ENCODE measurements at places on chromosomes 11 and 22.

DNA sequence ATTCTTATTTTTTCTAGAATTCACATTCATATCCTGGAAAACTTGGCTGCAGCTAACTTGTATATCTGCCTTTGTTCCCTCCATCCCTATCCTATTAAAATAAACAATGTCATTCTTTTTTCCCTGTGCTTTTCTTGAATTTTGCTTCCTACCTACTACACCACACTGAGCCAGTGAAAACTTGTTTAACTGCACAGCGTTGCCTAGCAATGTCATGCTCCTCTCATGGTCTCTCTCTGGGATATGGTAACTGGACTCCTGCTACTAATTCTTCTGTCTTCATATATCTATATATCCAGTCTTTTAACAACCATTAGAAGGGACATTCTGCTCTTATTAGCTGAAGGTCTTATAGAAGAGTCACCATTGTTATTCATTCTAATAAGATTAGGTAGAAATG is 434.4 kb downstream of the METTL15 start:
- no peak for DNase-seq

- no peak for DNase-seq
These were observed 134.9 kb downstream of the DBX1 start for GRCh38 chr11:20025332-20025840.

GRCh38 chr11:112790286-112790685 is 170.9 kb upstream of the NCAM1 start:
- no peak for DNase-seq

DNA sequence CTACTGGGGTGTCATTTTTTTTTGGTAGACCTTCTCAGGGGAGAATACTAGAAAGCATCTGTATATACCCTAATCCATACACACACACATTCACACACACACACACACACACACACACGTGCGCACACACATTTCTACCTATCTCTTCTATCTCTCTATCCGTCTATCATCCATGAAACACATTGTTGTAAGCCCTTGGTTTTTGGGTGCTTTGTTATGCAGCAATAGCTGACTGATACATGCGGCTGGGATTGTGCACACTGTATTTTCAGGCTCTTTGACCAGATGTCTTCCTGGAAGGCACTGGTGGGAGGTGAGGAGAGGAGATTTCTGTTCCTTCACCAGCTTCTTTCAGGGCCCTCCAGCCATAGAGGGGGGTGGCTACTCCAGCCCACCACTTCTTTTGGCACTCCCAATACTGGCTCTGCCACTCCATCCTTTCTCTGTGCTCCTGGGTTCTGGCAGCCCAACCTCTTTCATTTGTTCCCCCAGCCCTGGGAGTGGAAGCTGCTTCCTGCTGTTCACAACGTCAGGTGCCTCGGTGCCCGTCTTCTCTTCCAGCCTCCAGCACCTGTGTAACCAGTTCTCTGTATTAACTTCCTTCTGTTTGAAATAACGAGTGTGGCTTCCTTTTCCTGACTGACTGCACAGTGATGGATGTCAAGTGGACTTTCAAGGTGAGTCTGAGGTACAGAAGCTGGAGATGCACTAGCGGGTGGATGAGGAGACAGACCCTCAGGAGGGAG is 12.4 kb upstream of the MUC2 start:
- DNase-seq = no peak

GRCh38 chr11:9855579-9856287 is 191.9 kb downstream of the SWAP70 start:
- no peak for DNase-seq

DNA sequence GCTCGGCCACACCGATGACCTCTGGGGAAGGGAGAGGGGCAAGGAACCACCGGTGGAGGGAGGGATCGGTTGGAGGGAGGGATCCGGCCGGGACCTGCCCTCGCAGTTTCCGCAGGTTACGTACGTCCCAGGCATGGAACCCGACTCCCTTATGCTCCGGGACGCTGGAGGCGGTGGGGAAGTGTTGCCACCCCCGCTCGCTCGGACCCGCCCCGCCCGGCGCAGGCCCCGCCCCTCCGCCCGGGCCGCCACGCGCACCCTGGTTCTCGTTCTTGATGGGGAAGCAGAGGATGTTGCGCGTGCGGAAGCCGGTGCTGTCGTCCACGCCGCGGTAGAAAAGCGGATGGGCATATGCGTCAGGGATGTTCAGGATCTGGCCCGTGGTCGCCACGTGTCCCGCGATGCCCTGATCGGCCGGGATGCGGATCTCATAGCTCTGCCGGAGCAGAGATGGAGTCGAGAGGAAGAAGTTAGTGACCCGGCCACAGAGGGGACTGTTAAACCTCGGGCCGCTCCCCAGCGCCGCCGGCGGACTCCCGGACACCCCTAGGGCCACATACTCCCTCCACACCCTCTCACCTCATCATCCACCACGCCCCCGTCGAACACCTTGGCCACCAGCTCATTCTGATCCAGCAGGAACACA is 89.8 kb downstream of the PDE2A start:
- DNase-seq = peak; percentile 21

GRCh38 chr11:74543991-74544390 is 48.4 kb upstream of the POLD3 start:
- no peak for DNase-seq

DNA sequence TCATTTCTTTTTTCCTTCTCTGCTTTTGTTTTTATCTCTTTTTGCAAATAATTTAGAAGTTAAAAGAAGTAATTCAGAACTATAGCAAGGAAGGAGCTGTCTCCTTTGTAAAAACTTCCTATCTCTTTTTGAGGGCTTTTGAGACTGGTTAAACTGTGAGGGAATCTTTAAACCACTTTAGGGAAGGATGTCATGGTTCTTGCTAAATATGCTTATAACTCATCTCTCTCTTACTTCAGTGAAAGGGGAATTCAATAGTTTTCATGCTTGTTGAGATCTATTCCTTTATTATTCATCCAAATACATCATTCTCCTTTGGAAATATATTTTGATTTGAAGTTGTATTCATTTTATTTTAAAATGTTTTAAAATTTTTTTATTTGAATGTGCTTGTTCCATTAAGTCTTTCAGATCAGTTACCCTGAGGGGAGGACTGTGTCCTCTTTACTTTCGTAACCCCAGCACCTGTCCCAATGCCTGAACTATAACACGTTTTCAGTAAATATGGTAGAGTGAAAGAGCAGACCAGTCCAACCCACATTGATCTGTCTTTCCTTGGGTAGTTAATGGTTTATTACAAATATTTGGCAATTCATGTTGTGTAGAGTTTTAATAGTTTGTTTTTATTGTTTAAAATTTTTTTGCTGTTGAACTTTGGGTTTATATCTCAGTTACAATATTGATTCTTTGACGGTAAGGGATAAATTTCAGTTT is 27.5 kb downstream of the AMOTL1 start:
- DNase-seq = no peak

DNA sequence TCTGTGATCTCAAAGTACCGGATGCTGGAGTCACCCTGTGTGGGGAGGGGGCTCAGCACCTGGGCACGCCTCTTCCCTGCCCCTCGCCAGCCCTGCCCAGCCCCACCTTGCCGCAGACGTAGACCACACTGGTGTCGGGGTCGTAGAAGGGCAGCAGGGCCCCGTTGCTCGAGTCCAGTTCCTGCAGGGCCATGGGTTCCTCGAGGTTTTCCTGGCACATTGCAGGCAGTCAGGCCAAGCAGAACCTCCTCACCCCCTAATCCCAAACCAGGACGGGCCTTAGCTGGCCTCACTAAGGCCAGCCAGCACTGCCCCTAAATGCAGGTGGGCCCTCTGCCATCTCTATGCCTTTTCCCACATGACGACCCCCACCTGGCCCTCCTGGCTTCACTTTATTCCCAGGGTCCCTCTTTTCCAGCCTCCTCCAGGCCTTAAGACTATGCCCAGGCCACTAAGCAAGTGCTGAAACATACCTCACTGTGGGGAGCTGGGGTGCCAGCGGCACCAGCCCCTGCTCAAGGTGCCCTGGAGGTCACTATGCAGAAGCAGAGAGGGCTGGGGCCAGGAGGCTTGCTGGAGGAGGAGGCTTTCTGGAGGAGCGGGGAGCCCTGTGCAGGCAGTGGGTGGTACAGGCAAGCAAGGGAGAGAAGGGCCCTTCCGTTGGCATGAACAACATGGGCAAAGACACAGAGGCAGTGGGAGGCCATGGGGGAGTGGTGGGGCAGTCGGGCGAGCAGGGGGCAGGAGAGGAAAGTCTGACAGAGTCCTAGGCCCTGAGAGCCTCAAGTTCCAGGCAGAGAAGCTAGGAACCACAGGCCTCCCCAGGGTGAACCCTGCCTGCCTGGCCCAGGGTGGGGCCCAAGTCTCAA is 2.8 kb downstream of the CORO1B start:
- DNase-seq = no peak

GRCh38 chr11:14235701-14236100 is 123.3 kb downstream of the RRAS2 start:
- DNase-seq = no peak

All from globus pallidus (tissue), 1 donor.